ENCODE measurements at places on chromosomes 12 and 14. TPM values are rescaled to one million over a fixed set of nuclear protein-coding genes. Genes with fewer than 3 reads are reported as not detected.

AICDA gene
- 0.40 TPM for total RNA-seq

ANO2 gene
- 3.4 TPM for total RNA-seq

PKP2 gene
- 3.1 TPM for total RNA-seq

BIN2 gene
- total RNA-seq: 1.8 TPM

P2RX2 gene
- not detected for total RNA-seq

ASB2 gene
- 32.3 TPM for total RNA-seq

CCDC175 gene
- total RNA-seq: not detected
